ENCODE measurements at places on chromosomes 4 and X.

DNA sequence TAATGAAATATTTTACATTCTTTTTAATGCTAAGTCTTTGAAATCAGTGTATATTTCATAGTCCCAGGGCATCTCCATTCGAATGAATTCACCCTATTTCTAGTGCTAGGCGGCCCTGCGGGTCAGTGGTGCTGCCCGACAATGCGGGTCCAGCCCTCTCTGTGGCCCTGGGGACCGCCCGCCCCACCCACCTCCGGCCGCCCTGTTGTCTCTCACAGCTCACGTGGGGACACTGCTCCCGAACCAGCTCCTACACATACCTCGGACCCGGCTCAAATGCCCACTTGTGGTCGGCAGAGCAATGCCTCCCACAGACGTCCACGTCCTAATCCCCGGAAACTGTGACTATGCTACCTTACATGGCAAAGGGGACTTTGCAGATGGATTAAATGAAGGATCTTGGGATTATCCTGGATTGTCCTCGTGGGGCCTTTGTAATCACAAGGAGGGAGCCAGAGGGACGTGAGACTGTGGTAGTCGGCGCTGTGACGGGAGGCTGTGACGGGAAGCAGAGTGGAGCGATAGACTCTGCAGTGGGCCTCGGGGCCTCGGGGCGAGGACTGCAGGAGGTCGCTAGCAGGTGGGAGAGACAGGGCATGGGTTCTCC, 92.3 kb upstream of the PSAPL1 start:
- DNase-seq, result peak; percentile 80

DNA sequence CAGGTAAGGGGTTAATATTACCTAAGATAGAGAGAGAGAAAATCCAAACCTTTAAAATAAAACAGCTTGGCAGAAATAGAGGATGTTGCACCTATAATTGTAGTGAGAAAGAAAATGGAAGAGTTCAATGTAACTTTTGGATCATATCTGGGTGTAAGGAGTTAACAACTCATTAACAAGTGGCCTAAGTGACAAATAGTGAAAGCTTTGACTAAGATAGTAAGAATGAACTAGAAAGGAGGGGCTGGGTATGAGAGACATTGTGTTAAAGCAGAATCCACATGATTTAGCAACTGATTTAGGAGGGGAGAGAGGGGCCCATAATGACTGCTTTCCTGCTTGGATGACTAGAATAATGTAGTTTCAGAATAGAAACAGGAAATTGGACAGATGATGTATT, 761.0 kb downstream of the IL1RAPL1 start:
- DNase-seq, result no peak

DNA sequence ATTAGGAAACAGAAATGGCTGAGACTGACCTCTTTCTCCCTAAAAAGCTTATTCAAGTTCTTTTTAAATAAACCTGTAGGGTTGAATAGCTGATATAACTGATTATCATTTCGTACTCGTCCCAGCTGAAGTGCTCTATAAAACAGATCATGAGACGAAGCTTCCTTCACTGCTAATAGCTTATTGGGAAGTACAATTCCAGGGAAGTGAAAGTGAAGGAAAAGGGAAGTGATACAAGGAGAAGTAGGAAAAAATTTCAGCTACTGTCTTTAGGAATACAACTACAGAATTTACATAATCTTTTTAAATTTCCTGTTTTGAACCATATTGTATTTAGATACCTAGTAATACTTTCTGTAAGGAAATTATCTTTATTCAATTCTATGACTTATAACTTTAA, 103.0 kb downstream of the SNCA start:
- no peak for DNase-seq

- no peak for DNase-seq
These were observed 7.0 kb upstream of the STPG2 start for GRCh38 chr4:98150092-98150761.

GRCh38 chr4:185920691-185921260, 108.8 kb upstream of the SORBS2 start:
- no peak for DNase-seq

- no peak for DNase-seq
These were observed 984.6 kb upstream of the TENM3 start for GRCh38 chr4:181258569-181258968.

DNA sequence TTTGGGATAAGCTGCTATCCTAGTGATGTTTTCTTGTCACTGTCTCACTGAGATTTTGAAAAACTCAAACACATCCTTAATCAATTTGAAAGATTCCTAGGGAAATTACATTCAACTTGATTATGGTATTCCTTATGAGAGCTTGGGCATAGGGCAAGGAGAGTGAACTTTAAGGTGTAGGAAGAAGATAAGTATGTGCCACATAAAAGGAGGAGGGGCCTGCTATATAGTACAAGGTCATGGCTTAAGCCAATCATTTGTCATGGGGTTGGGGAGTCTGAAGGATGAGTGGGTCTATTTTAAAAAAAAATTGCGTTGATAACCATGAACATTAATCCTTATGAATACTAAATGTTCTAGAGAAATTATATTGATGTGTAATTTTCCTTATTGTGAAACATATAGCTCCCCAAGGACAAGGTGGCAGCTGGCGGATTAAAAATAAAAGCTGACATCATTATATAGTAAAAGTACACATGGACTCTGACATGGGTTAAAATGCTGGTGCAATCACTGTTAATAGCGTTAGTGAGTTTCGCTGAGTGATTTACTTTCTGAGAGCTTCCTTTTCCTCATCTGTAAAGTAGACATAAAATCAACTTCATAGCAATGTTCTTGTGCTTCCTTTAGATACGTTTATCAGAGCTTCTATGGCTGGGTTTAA, 17.4 kb downstream of the GALNT7 start:
- no peak for DNase-seq

GRCh38 chr4:169899295-169899694, 126.9 kb downstream of the MFAP3L start:
- no peak for DNase-seq

DNA sequence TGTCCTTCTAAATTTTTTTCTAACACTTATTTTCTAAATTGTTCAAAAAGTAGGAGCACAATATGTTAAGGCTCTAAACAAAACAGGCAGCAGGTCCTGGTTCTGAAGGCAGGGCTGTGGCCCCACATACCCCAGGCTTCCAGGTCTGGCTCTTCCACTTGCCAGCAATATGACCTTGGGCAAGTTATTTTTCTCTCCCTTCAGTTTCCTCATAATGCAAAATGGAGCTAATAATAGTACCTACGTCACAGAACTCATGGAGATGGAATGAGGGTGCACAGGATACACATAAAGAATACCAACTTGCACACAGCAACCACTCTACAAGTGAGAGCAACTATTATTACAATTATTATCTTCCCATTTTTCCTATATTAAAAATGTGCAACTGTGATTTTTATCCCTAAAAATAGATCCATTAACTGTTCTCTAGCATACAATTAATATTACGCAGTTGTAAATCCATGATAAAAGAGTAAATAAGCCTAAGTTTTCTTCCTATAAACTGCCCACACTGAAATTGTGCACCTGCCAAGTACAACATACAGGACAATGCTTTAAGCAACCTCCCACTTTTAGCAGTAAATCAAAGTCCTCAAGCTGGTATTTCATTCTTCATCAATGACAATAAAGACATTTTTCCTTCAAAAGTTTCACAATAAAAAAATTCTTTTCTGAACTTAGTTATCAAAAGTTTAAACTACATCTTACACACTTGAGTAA, 27.0 kb downstream of the OTUD4 start:
- DNase-seq, result no peak

DNA sequence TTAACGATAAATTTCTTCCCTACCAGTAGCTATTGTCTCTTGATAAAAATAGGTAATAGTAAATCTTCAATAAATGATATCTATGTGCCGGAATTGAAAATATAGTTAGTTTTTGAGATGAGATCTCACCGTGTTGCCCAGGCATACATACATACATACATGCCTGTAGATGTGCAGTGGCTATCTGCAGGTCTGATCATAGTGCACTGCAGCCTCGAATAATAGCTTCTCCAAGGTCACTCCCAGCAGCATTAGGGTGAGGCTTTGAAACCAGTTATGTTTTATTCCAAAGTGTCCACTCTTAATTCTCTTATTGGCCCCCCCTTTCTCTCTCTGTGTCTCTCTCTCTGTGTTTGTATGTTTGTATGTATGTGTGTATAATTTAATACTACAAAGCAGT, 37.5 kb downstream of the ZFX start:
- DNase-seq, result no peak

GRCh38 chr4:103324811-103325210, 126.7 kb upstream of the CENPE start:
- no peak for DNase-seq

GRCh38 chrX:47556045-47556623, 4.9 kb upstream of the ARAF start:
- DNase-seq, result no peak

DNA sequence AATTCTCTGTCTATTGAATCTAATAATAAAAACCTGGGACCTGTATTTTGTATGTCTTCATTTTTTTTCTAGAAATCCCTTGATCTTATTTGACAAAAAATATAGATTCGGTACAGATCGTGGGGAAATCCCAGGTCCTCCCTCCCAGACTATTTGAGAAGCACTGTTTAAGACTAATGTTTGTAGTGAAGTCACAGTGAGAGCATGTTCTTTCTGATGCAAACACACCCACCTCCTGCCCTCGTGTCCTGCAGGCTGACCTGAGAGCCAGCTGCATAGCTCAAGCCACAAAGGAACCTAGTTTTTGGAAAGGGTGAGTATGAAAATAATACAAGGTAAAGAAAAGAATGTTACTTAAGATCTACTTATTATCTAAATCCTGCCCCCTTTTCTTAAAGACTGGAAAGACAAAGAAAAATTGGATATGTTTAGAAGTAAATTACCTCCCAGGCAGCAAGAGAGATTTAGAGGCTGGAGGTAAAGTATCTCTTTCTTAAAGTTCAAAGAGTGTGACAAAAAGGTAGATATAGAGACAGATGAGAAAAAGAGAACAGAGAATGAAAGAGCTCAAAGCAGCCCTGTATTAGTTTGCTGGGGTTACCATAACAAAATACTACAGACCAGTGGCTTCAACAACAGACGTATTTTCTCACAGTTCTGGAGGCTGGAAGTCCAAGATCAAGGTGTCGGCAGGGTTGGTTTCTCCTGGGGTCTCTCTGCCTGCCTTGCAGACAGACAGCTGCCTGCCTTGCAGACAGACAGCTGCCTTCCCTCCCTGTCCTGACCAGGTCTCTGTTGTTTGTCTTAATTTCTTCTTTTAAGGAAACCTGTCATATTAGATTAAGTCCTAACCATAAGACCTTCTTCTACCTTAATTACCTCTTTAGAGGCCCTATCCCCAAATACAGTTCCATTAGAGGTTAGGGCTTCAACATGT, 20.4 kb upstream of the DCTD start:
- no peak for DNase-seq

All from D721Med (cell line).